ENCODE measurements at places on chromosomes 13 and 19.

DNA sequence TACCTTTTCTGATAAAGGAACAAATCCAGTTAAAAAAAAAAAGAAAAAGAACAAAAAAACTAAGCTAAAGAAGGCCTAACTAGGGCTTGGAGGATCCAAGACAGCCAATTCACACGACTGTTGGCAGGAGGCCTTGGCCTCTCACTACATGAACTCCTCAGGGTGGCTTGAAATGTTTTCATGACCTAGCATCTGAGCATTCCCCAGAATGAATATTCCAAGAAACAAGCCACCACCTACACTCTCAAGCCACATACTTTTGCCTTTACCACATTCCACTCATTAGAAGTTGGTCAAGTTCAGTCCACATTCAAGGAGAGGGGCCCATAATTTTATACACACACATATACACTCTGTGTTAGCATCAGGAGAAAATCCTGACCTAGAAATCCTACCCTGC, 97.6 kb upstream of the SIAH3 start:
- DNase-seq, result peak; percentile 26

GRCh38 chr13:114067381-114067885, 65.0 kb downstream of the RASA3 start:
- peak; percentile 88 for DNase-seq

GRCh38 chr19:42344336-42344893, 19.0 kb downstream of the MEGF8 start:
- no peak for DNase-seq

GRCh38 chr13:51825681-51826254, 19.2 kb downstream of the TMEM272 start:
- no peak for DNase-seq

- no peak for DNase-seq
Measured at GRCh38 chr13:82791035-82791434, 1091.2 kb downstream of the SLITRK1 start.

- no peak for DNase-seq
Measured at GRCh38 chr19:13813147-13813546, 17.9 kb downstream of the ZSWIM4 start.

- DNase-seq, result no peak
Measured at GRCh38 chr19:12748489-12748888, 3.1 kb upstream of the BEST2 start.

DNA sequence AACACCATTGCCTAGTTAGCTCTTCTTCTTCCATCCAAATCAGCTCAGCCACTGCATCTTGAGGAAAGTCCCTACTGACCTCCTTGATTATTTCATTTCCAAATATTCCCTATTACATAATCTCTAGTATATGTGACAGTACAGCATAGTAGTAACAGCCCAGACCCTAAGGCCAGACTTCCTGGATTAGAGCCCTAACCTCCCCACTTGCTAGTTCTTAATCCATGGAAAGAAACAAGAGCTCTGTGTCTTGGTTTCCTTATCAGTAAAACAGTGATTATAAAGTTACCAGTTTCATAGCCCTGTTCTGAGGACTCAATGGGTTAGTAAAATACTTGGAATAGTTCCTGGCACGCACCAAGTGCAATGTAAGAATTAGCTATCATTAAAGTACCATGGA, 153.0 kb downstream of the RAP2A start:
- no peak for DNase-seq

DNA sequence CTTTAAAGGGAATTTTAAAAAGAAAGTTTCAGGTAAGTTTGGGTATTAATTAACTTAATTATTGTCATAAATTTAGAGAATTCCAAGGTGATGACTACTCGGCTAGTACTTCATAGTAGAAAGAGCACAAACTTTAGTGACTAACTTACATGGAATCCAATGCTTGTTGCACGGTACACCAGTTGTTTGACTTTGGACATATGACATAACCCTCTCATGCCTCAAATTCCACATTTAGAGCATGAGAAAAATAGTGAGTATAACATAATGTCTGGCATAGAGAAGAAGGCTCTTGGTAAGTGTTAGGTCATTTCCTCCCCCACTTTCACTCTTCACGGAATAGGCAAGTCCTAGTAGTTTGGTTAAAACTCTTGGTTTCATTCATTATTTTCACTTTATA, 1249.4 kb upstream of the SLC10A2 start:
- DNase-seq, result peak; percentile 94

- DNase-seq, result no peak
Measured at GRCh38 chr13:56400774-56401173, 739.9 kb upstream of the PRR20A start.

DNA sequence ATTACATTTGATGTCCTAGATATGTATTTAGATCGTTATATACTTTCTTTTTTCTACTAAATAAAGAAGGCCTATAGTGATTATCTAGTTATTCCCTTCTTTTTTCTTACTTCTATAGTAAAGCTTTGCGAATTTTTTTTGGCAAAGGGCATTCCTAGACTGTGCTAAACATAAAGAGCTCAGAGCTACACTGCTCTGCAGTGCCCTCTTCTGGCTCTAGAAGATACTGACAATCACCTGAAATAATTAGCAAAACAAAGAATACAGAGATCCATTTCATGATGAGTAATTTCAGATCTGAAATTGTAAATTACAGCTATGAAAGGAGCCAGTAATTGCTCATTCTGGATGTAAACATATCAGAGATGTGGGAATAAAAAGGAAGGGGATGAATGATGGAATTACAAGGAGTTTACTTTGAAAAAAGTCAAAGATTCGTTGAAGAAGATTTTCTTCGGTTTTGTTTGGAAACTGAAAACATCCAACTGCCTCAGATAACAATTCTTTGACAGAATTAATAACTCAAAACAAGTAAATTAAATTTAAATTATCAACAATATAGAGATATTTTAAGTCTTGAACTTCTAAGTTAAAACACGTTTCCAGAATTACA, 288.5 kb downstream of the NALCN start:
- peak; percentile 42 for DNase-seq

GRCh38 chr19:4402171-4403004, at the start of gene CHAF1A:
Gene CHAF1A, plus strand, starts transcription at chr19:4402640. Its CDS starts 123 bp downstream, at chr19:4402763.
- peak; percentile 100 for DNase-seq

DNA sequence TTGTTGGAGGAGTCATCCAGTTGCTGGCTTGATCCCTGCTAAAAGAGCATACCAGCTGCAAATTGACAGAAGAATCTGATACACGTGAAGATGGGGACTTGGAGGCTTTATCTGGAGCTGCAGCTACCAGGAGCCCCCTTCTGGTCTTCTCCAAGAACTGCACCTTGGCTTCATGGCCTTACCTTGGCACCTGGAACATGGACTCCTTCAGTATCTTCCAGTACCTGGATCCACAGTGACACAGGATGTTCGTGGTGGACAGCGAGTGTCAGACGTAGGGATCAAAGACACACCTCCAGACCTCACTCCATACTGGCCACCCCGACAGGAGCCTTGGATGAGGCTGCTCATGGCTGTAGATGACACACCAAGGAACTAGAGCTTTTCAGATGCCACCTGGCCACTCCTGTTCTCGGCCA, 9.9 kb upstream of the ACSBG2 start:
- DNase-seq, result peak; percentile 80

DNA sequence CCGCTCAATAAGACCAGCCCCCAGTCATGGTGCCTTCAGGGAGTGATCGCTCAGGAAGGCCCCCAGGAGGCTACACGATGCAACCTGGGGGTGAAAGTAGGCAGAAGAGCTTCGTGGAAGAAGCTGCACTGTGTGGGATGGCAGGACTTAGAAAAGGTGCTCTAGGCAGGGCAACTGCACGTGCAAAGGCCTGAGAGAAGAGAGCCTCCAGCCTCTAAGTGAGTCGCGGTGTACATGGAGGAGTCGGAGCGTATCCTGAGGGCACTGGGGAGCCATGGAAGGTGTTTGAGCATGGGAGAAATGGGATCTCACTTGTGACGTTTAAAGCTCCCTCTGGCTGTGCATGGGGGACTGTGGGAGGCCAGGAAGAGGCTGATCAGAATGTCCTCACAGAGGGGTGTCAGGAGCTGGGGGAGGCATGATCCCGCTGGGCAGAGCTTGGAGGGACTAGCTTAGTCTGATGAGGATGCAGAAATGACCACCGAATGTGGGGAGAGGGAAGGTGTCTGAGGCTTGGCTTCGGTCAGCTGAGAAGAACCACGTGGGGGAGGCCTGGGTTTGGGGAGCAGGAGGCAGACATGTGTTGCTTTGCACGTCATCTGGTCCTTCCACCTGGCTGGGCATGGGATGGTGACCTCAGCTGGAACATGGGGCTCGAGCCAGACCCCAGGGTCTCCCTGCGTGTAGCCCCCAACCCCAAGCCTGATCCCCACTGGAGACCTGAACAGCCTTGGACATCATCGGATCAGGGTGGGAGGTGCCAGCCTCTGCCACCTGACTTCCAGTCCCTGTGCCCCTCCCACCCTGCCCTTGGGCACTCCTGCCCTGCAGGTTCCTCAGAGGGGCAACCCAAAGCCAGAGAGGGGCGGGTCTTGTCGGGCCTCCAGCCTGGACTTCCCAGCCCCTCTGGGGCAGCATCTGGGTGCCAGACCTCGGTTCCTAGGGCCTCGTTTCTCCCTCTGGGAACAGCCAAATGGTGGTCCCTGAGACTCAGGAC, 1.1 kb downstream of the APC2 start:
- DNase-seq, result no peak

GRCh38 chr13:47251771-47252170, 354.9 kb upstream of the HTR2A start:
- DNase-seq, result peak; percentile 34

DNA sequence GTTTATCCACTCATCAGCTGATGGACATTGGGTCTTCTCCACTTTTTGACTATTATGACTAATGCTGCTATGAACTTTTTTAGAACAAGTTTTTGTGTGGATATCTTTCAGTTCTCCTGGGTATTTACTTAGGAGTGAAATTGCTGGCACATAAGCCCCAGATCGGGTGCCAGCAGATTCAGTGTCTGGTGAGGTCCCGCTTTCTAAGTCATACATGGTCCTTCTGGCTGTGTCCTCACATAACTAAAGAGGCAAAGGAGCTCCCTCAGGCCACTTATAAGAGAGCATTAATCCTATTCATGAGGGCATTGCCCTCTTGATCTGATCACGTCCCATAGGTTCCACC, 600 bp upstream of the ZNF226 start:
- DNase-seq, result no peak

DNA sequence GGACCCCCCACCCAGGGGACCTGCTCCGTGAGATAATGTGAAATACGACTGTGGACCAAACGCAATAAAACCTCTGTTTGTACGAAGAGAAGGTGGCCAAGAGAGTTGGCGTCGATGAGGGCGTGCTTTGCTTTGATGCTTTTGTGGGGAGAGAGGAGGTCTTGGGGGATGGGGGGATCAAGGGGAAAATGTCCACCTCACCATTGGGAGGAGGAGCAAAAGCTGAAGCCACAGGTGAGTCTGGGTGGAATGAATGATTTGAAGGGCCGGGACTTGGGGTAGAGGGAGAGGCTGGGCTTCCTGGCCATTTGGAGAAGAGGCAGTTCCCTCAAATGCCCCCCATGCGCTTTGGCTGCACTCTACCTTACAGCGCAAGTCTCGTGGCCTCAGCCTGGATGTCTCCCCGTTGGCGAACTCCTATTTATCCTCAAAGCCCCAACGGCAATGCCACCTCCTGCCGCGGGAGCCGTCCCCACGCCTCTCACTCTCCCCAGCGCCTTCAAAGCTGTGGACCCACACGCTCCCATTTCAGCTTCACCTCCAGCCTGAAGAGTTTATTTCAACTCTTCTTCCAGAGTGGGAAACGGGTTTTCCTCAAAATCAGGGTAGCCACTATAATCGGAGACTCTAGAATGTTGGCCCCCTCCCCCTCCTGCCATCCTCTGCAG, 795 bp upstream of the ABCA7 start:
- DNase-seq, result peak; percentile 54

GRCh38 chr19:19110410-19111135, 27.7 kb downstream of the TMEM161A start:
- DNase-seq, result peak; percentile 20

DNA sequence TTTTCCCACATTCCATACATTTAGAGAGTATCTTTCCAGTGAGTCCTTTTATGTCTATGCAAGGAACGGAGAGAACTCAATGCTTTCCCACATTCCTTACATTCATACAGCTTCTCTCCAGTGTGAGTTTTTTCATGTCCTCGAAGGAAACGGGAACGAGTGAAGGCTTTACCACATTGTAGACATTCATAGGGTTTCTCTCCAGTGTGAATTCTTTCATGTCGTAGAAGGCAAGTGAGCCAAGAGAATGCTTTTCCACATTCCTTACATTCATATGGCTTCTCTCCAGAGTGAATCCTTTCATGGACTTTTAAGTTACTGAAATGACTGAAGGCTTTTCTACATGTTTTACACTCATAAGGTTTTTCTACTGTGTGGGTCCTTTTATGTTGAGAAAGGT, 17.1 kb downstream of the ZNF823 start:
- peak; percentile 20 for DNase-seq

GRCh38 chr13:112446867-112447266, 70.7 kb downstream of the SPACA7 start:
- DNase-seq, result no peak

All from fibroblast of skin of right biceps (primary cell).